ENCODE measurements at places on chromosomes 6 and 20.

- no peak for DNase-seq
Measured at GRCh38 chr6:33407132-33407718, 3.6 kb upstream of the PHF1 start.

GRCh38 chr6:118581489-118581959 is 33.4 kb downstream of the PLN start:
- DNase-seq: no peak

DNA sequence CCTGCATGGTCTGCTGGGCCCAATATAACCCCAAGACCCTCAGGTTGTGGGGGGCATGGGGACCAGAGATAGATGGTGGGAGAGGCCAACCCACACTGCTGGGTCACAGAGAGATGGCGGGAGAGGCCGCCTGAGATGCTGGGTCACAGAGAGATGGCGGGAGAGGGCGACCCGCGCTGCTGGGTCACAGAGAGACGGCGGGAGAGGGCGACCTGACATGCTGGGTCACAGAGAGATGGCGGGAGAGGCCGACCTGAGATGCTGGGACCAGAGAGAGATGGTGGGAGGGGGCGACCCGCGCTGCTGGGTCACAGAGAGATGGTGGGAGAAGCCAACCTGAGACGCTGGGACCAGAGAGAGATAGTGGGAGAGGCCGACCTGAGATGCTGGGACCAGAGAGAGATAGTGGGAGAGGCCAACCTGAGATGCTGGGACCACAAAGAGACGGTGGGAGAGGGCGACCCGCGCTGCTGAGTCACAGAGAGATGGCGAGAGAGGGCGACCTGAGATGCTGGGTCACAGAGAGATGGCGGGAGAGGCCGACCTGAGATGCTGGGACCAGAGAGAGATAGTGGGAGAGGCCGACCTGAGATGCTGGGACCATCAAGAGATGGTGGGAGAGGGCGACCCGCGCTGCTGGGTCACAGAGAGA is 133.2 kb downstream of the DLL1 start:
- DNase-seq: no peak

DNA sequence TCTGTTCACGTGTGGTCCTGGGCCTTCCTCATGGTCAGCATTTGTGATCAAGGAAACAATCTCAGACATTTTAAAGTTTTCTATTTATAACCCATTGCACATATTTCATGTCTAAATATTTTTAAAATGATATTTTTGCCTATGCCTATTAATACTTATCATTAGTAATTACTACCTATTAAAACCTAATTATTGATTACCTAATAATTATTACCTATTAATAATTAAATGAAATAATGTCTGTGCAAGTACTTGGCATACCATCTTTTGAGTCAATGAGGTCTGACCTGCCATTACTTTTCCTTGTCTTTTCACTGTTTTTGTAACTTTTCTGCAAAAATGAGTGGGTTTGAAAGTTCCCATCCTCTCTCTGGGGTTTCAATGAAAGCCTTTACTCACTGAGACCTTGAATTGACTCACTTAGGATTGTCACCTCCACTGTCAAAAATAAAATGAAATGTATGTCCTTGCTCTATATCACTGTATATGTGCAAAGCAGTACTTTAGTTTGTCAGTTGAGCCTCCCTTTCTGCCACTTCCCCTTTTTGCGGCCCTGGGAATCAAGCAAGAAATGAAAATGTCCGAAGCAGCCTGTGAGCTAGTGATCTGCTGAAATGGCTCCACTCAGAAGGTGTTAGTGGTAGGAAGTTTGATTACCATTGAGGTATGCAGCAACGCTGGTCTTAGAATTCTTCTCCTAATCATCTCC is 87.8 kb downstream of the L3MBTL3 start:
- DNase-seq: no peak

- DNase-seq: no peak
Measured at GRCh38 chr6:75296811-75297779, 12.5 kb upstream of the TMEM30A start.

DNA sequence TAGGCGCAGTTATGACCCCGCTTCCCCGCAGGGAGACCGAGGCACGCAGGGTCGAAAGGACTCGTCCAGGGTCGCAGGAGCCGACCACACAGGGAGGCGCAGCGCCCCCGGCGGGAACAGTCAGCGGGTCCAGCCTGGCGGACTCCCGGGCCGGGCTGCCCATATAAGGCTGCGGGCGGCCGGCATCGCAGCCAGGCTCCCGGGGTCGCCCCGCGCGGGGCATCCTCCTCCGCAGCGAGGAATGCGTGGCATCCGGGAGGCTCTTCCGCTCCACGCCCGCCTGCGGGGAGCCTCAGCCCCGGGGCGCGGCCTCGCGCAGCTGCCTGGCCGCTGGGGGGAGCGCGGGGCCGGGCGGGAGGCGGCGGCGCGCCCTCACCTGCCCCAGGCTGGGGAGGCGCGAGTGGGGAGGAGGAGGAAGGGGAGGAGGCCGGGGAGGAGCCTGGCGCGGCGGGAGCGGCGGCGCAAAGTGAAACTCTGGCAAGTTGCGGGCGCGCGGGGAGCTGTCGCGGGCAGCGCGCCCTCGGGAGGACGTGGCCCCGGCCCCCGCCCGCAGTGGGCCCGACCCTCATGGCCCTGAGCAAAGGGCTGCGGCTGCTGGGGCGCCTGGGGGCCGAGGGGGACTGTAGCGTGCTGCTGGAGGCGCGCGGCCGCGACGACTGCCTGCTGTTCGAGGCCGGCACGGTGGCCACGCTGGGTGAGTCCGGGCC is at the start of gene SYNJ2:
Gene SYNJ2, plus strand, starts transcription at position 469 of the 707 bp plus-strand sequence. Its CDS starts 99 bp downstream, at position 568.
- peak; percentile 20 for DNase-seq

All from esophagus squamous epithelium (tissue), 5 donors.